Activated T-cell treated with anti-CD3 and anti-CD28 coated beads, Interleukin-2, amount 50 U/mL, for 24 hours (primary cell): ENCODE measurements at places on chromosomes 3 and 15.

- DNase-seq = no peak
- H3K4me1 ChIP-seq = no peaks in the 10 kb centered on the region
- H3K4me3 ChIP-seq = no peak overlapping the region
- H3K27ac ChIP-seq = no peak overlapping the region
- no peaks in the 10 kb centered on the region for H3K36me3 ChIP-seq
Measured at GRCh38 chr3:134606033-134607025, 44.5 kb downstream of the KY start.

- no peaks in the 10 kb centered on the region for H3K36me3 ChIP-seq
- no peak overlapping the region for H3K27ac ChIP-seq
- no peaks in the 10 kb centered on the region for H3K4me1 ChIP-seq
- H3K4me3 ChIP-seq = no peak overlapping the region
- no peak for DNase-seq
Measured at GRCh38 chr3:167874671-167875372, 139.3 kb downstream of the SERPINI1 start.

DNA sequence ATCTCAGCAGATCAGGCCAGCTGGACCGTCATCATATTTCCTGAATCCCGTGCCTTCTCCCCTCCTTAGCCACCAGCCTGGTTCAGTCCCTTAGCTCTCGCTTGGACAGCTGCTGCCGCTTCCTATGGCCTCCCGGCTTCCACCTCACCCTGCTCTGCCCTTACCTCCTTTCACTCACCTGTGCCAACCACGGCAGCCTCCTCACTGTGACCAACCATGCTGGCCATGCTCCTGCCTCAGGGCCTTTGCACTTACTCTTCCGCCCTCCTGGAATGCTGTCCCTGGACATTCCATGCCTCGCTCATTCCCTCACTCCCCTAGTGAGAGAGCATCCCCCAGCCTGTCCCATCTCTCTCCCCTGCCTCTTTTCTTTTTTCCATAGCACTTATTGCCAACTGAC, 19.2 kb downstream of the GRIP2 start:
- no peak overlapping the region for H3K27ac ChIP-seq
- peaks cover 11% of the 10 kb centered on the region for H3K27me3 ChIP-seq
- no peak for DNase-seq
- H3K36me3 ChIP-seq = no peaks in the 10 kb centered on the region

GRCh38 chr3:81299481-81299880, 462.0 kb downstream of the GBE1 start:
- DNase-seq = no peak
- H3K27ac ChIP-seq = no peak overlapping the region
- no peaks in the 10 kb centered on the region for H3K27me3 ChIP-seq
- no peaks in the 10 kb centered on the region for H3K4me1 ChIP-seq

DNA sequence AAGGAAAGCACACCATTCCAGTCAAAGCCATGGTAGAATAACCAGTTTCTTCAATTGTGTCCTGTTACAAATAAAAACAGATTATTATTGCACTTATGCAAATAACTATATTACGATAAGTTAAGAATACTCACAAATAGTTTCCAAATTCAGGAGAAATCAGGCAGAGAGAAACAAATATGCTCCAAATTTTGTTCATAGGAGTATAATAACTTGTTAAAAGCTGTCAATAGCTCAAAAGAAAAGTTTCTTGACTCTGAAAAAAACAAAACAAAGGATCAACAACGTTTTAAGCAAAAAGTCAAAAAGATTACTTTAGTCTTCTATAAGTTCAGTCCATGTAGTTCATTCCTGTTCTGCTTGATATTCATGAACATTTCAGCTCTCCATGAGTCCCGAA, 59.7 kb upstream of the BDH1 start:
- peaks cover 87% of the 10 kb centered on the region for H3K36me3 ChIP-seq
- no peak overlapping the region for H3K4me3 ChIP-seq
- H3K27me3 ChIP-seq = no peaks in the 10 kb centered on the region
- H3K27ac ChIP-seq = no peak overlapping the region
- DNase-seq = no peak

GRCh38 chr3:194772241-194773000, 86.7 kb downstream of the FAM43A start:
- no peak for DNase-seq
- peaks cover 25% of the 10 kb centered on the region for H3K27me3 ChIP-seq
- peaks cover 19% of the 10 kb centered on the region for H3K4me1 ChIP-seq
- H3K27ac ChIP-seq = no peak overlapping the region
- H3K4me3 ChIP-seq = no peak overlapping the region

DNA sequence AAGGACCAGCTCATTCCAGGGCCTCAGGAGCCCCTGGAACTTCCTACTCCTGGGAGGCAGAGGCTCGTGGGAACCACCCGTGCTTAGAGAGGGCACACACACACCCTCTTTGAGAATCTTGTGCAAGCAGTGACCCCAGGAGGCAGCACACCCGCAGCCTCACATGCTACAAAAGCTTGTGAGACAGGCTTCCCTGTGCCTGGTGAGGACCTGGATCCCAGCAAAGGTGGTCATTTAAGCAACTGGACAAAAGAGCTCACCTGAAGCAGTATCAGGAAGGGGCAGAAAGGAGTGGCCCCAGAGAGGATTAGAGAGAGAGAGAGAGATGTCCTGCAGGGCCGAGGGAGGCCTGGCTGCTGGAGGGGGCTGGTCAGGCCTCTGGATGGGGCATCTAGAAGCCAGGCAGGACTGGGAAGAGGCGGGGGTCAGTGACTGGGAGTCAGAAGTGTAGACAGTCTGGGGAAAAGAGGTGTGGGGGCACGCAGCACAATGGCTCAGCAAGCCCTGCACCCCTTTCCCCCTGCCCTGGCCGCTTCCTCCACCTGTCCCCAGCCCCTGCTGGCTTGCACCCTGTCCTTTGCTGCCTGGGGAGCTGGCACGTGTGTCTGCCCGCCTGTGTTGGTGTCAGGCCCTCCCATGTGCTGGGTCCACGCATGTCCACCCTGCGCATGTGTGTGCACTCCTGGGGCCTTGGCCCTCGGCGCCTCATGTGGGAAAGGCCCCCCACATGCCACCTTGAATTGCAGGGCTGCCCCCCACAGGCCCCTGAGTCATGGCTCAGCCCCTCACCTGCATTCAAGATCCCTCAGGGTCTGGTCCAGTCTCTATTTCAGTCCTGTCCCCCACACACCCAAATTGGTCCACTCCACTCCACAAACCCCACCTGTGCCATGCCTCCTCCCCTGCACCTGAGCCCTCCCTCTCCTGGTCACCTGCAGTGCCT, 36.9 kb downstream of the TSPAN3 start:
- H3K4me3 ChIP-seq = no peak overlapping the region
- H3K27ac ChIP-seq = peak overlapping the region; percentile 86
- peak; percentile 30 for DNase-seq
- peaks cover 88% of the 10 kb centered on the region for H3K36me3 ChIP-seq
- peaks cover 7% of the 10 kb centered on the region for H3K4me1 ChIP-seq

- H3K36me3 ChIP-seq = no peaks in the 10 kb centered on the region
- DNase-seq = no peak
Measured at GRCh38 chr3:634511-634910, 437.9 kb downstream of the CHL1 start.

DNA sequence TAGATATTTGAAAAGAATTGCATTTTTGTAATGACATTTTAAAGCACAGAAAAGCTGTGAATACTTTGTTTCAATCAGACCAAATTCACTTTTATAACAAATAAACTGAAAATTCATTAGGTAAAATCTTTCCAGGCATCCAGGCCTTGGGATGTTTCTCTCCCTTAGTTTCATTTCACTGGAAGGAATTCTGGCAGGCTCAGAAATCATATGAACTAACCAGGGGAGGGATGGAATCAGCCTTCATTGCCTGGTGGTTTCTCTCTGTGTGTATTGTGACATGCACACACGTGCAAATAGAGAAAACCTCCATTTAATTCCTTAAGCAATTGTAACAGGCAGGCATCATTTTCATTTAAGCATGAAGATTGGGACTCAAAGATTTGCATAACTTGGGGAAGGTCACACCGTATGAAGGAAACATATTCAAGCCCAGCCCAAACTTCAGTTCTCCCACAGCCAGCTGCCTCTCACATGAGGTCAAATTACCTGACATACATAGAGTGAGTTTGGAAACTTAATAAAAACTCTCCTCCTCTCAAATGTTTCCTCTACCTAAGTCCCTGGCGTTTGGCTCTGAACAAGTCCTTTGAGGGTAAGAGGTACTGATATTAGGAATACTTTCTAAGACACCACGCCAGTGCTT, 376.1 kb upstream of the MCTP2 start:
- H3K27ac ChIP-seq = no peak overlapping the region
- no peaks in the 10 kb centered on the region for H3K36me3 ChIP-seq
- no peak for DNase-seq
- no peaks in the 10 kb centered on the region for H3K4me1 ChIP-seq

DNA sequence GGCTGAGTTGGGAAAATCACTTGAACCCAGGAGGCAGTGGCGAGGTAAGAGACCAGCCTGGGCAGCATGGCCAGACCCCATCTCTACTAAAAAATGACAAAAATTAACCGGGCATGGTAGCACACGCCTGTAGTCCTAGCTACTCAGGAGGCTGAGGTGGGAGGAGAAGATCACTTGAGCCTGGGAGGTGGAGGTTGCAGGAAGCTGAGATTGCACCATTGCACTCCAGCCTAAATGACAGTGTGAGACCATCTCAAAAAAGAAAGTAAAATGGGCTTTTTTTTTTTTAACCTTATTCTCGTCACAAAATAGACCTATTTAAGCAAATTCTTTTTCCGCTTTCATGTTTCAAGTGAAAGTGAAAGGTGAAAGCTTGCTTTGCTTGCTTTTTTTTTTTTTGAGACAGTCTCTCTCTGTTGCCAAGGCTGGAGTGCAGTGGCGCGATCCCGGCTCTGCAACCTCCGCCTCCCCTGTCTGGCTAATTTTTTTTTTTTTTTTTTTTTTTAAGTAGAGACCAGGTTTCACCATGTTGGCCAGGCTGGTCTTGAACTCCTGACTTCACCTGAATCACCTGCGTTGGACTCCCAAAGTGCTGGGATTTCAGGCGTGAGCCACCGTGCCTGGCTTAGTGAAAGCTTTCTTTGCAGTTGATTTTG, 3.6 kb downstream of the PDIA3 start:
- peak overlapping the region; percentile 98 for H3K27ac ChIP-seq
- H3K4me1 ChIP-seq = peaks cover 56% of the 10 kb centered on the region
- peak overlapping the region; percentile 90 for H3K4me3 ChIP-seq
- peaks cover 64% of the 10 kb centered on the region for H3K36me3 ChIP-seq

- no peaks in the 10 kb centered on the region for H3K27me3 ChIP-seq
- H3K4me1 ChIP-seq = peaks cover 37% of the 10 kb centered on the region
- no peak overlapping the region for H3K4me3 ChIP-seq
- H3K36me3 ChIP-seq = no peaks in the 10 kb centered on the region
Measured at GRCh38 chr3:102060814-102061213, 211.5 kb downstream of the NFKBIZ start.

DNA sequence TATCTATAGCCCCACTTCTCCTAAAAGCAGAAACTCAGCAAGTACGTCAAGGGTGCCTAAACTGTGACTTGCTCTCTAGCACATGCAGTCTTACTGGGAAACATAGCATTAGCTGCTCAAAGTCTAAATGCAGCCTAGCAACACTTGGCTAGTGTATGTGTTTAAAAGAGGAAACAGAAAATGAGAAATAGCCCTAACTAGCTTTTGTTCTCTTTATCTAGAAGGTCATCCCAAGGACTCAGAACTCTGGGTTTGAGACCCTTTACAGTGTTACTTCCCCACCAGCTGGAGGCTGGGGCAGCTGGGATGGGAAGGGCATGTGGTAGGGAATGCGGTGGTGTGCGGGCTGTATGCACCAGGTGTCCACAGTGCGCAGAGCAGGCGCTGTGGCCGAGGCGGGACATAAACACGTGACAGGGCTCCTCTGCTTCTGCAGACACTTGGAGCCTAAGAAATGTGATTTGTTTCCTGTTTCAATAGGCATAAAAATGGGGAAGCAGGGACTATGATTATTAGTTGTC, 13.3 kb downstream of the ETV5 start:
- H3K4me1 ChIP-seq = peaks cover 5% of the 10 kb centered on the region
- no peak overlapping the region for H3K27ac ChIP-seq
- no peak overlapping the region for H3K4me3 ChIP-seq
- no peaks in the 10 kb centered on the region for H3K36me3 ChIP-seq

DNA sequence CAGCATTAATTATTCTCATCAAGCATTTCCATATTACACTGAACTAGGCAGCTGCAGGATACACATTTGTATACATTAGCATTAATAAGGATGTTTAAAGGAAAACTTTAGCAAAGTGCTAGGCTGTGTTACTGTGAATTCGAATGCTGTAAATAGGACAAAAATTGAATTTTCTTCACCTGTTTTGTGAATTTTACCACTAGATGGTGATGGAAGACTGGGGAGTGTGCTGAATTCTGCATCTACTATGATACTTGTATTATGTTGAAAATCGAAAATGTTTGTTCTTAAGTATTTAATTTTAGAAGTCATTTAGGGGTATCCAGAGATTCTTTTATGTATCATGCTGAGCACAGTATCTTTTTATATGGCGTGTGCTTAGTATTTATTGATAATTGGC, 12.3 kb upstream of the P2RY14 start:
- H3K36me3 ChIP-seq = no peaks in the 10 kb centered on the region
- no peak overlapping the region for H3K4me3 ChIP-seq
- DNase-seq = no peak
- H3K27me3 ChIP-seq = peaks cover 4% of the 10 kb centered on the region

GRCh38 chr3:184647405-184647936, 64.4 kb downstream of the MAGEF1 start:
- H3K27ac ChIP-seq = no peak overlapping the region
- H3K4me1 ChIP-seq = peaks cover 2% of the 10 kb centered on the region
- no peak overlapping the region for H3K4me3 ChIP-seq
- no peak for DNase-seq
- no peaks in the 10 kb centered on the region for H3K27me3 ChIP-seq
- no peaks in the 10 kb centered on the region for H3K36me3 ChIP-seq

DNA sequence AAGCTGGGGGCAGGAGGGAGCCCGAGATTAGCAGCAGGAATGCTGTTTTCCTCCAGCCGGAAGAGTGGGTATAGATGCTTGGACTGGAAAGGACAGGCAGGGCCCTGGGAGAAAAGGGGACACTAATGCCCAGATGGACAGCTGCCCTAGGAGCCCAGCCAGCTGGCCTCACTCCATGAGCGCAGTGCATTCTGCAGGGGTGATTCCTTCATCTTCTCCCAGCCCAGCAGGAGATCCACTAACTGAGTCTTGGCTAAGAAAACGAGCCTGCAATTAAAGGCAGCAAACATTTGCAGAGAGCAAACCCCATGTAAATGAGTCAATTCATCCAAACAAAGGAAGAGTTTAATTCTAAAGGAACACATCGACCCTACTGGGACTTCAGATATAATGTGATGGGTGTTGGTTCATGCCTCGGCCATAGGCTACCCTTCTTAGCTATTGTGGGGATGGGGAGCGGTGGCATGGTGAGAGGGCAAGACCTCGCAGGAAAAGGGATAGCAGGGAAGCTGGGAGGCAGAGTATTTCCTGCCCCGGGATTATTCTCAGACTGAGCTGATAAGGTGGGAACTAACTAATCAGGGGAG, 13.3 kb upstream of the MINAR1 start:
- DNase-seq = no peak
- H3K36me3 ChIP-seq = no peaks in the 10 kb centered on the region
- no peak overlapping the region for H3K4me3 ChIP-seq
- H3K27ac ChIP-seq = no peak overlapping the region
- H3K4me1 ChIP-seq = no peaks in the 10 kb centered on the region
- H3K27me3 ChIP-seq = no peaks in the 10 kb centered on the region
